ENCODE measurements at places on chromosomes 7 and 10. TPM values are rescaled to one million over a fixed set of nuclear protein-coding genes. Genes with fewer than 3 reads are reported as not detected.

DNA sequence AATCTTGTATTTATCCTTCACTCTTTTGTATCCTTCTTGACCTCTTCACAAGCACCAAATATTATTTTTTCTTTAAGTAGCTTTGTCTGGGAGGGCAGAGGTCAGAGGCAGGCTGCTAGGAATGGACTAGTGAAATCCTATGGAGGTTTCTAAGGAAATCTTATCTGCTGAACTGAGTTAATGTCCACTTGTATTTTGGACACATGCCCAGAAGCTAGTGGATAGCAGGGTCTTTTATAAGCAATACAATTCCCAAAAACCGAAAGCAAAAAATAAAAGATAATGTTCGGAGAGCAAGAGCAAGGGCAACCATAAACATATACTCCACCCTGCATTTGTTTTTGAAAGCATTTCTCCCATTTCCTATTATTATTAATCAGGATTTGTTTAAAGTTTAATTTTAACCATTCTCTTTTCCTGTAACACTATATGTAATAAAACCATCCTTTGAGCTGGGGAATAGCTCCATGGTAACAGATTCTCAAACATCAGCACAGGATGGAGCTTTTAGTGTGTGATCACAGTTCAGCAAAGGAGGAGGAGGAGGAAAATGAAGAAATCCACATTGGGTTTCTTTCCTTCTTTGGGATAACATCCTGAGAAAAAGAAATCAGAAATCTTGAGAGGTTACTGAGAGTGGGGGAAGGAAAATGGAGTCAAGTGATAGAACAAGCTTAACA is 328.2 kb upstream of the LRRN3 start:
- peak; percentile 26 for DNase-seq

GRCh38 chr7:55019691-55020465 is 1.1 kb downstream of the EGFR start:
- peak; percentile 89 for DNase-seq

GRCh38 chr7:123820864-123821263 is 24.1 kb upstream of the HYAL4 start:
- DNase-seq = no peak

- DNase-seq = no peak
These were observed 343.1 kb downstream of the HPSE2 start for GRCh38 chr10:98892523-98892922.

DNA sequence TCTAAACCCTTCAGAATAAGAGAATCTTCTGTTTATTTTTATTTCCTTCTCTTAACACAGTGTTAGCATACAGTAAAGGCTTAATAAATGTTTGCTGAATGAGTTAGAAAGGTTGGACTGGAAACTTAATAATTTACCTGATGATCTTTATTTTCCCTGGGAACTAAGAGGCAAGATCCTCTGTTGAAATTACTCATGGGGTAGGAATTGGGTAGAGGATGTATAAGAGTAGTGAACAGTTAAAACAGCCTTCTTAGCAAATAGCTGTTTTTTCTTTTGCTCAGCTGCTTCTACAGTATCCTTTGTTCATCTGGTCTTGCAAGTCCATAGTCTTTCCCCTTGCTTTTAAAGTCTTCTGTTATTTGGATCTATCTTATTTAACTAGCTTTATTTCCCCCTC is 80.0 kb downstream of the AKAP9 start:
- no peak for DNase-seq

GRCh38 chr10:8437896-8438295 is 383.4 kb downstream of the GATA3 start:
- DNase-seq = no peak

AGR3 gene
- not detected for total RNA-seq

SDHAF3 gene
- total RNA-seq = 6.5 TPM

Data from osteoblast (primary cell).